ENCODE measurements at places on chromosomes 2 and 18.

GRCh38 chr2:16438613-16439321, 226.9 kb downstream of the CYRIA start:
- DNase-seq = no peak

DNA sequence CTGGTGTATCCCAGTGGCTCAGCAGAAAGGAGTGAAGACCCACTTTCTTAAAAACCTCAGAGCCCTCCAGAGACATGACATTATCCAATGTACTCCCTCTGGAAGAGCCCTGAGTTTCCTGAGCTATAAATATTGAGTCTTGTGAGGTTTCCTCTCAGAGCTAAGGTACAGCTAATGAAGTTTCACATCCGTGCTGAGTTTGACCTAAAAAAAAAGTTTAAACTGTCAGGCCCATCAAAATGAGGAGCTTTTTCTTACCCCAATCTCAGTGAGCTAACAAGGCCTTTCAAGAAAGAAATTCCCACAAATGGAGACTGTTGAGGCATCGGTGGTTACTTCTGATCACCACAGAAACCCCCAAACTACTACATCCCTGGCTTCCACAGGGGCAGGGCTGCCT, 65.4 kb upstream of the ST8SIA3 start:
- no peak for DNase-seq

GRCh38 chr2:47486841-47487497, 84.0 kb downstream of the MSH2 start:
- no peak for DNase-seq

DNA sequence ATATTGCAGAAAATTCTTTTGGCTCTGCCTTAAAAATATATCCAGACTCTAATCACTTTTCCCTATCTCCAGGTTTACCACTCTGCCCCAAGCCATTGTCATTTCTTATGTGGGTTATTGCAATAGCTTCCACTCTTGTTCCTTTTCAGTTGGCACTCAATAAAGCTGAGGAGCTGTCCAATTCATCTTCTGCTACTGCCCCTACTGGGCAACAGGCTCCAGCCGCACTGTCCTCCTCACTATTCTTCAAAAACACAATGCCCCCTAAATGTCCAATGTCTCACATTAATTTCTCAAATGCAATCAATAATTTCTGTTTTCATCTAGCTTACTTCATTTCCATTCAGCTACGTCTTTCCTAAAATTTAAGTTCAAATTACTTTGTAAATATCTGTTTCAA, 1262.5 kb upstream of the CDH2 start:
- no peak for DNase-seq

GRCh38 chr2:12718711-12719399, 2.1 kb downstream of the TRIB2 start:
- DNase-seq = no peak

DNA sequence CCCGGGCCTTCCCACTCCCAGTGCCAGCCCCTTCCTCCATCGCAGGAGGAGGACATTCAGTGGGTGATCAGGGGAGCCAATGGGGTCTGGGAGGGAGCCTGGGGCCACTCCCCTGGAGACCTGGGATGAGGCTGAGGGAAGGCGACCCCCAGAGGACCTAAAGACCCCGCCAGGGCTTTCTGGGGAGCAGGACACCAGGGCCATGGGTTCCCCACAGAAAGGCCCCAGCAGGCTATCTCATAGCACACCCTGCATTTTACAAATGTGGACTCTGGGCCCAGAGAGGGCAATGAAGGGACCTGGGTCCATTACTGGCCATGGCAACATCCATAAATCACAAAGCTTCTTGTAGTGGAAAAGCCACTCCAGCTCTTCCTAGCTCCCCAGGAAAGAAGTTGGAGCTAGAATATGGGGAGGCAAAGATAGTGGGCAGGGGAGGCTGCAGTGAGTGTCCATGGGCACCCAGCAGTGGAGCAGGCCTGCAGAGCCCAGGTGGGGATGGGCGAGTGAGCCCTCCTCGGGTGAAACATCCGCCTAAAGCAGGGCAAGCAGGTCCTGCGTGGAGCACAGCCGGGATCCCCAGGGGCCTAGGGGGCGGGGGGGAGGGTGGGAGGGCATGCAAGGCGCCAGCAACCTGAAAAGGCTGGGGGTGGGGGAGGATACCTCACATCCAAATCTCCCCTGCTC, 13.8 kb downstream of the CYP26B1 start:
- no peak for DNase-seq

- no peak for DNase-seq
These were observed 21.4 kb downstream of the STK17B start for GRCh38 chr2:196149948-196150347.

- peak; percentile 17 for DNase-seq
These were observed 1.8 kb upstream of the SATB2 start for GRCh38 chr2:199459286-199460100.

DNA sequence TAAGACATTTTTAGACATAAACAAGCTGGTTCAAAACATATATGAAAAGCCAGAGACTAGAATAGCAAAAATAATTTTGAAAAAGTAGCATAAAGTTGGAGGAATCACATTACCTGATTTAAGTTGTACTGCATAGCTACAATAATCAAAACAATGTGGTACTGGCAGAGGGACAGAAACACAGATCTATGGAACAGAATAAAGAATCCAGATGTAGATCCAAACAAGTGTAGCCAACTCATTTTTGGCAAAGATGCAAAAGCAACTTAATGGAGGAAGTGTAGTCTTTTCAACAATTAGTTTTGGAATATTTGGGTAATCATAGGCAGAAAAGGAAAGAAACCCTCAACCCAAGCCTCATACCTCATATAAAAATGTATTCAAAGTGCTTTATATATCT, 278.7 kb upstream of the ZNF521 start:
- DNase-seq = no peak

GRCh38 chr2:165456027-165456426, 13.5 kb upstream of the CSRNP3 start:
- DNase-seq = no peak

GRCh38 chr2:212686285-212686895, 147.8 kb upstream of the ERBB4 start:
- no peak for DNase-seq

DNA sequence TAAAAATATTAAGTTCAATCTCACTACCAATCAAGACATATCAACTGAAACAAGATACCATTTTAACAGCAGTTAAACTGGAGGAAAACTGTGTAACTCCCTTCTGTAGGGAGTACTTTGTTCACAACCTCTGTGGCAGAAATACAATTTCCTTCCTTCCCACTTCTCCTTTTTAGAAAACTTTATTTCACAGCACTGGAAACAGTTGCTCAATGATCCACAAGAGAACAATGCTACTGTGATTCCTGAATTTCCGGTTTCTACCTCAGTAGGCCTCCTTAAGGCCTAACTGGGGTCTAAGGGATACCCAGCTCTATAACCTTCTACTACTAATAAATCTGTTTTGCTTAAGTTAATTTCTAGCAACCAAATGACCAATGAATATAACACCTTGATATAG, 14.1 kb downstream of the TLK1 start:
- no peak for DNase-seq

DNA sequence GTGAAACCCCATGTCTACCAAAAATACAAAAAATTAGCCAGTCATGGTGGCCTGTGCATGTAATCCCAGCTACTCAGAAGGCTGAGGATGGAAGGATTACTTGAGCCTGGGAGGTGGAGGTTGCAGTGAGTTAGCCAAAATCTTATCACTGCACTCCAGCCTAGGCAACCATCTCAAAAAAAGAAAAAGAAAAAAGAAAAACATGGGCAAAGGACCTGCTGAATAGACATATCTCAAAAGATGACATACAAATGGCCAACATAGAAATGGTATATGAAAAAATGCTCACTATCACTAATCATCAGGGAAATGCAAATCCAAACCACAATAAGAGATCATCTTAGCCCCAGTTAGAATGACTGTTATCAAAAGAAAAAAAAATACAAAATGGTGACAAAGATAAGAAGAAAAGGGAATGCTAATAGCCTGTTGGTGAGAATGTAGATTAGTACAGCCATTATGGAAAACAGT, 1.4 kb upstream of the TGOLN2 start:
- DNase-seq = no peak

- DNase-seq = peak; percentile 8
These were observed 11.0 kb upstream of the ZNF24 start for GRCh38 chr18:35355140-35355618.

- DNase-seq = no peak
These were observed 2.3 kb downstream of the ZFP36L2 start for GRCh38 chr2:43224131-43224570.

DNA sequence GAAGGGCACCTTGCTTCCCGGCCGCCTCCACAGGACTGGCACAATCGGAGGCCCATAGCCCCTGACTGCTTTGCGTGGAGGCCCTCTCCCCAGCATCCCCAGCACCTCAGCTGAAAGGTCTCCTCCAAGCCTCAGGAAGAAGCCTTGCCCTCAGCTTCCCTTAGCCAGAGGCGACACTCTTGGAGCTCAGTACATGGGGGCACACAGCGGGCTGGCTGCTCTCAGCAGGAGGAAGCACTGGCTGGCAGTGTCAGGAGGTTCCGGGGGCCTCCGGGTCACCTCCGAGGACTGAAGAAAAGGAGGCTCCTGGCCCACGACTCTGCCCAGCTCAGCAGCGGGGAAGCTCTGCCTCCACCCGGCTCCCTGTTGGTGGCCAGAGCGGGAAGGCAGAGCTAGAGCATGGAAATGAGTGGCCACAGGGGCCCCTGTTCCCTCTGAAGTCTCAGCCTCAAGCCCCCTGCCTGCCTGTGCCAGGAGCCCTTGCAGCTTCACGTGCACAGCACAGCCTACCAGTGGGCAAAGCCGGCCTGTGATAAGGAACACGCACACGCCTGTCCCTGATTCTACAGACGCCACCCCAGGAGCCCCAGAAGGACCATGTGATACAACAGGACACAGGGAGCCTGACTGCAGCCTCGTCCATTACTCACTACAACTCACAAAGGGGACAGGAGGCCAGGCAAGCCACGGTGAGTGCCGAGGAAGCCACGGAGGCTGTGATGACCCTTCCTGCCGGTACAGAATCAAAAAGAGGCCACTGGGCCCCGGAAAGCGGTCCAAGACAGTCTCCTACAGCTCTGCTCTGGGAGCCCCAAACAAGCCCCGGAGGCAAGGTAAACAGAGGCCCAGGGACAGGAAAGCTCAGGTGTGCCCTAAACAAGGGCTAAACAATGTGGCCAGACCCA, 15.5 kb downstream of the HDAC4 start:
- no peak for DNase-seq
